Hepatocyte (in vitro differentiated cells): ENCODE measurements at places on chromosomes 13 and 19. TPM values are rescaled to one million over a fixed set of nuclear protein-coding genes. Genes with fewer than 3 reads are reported as not detected.

DNA sequence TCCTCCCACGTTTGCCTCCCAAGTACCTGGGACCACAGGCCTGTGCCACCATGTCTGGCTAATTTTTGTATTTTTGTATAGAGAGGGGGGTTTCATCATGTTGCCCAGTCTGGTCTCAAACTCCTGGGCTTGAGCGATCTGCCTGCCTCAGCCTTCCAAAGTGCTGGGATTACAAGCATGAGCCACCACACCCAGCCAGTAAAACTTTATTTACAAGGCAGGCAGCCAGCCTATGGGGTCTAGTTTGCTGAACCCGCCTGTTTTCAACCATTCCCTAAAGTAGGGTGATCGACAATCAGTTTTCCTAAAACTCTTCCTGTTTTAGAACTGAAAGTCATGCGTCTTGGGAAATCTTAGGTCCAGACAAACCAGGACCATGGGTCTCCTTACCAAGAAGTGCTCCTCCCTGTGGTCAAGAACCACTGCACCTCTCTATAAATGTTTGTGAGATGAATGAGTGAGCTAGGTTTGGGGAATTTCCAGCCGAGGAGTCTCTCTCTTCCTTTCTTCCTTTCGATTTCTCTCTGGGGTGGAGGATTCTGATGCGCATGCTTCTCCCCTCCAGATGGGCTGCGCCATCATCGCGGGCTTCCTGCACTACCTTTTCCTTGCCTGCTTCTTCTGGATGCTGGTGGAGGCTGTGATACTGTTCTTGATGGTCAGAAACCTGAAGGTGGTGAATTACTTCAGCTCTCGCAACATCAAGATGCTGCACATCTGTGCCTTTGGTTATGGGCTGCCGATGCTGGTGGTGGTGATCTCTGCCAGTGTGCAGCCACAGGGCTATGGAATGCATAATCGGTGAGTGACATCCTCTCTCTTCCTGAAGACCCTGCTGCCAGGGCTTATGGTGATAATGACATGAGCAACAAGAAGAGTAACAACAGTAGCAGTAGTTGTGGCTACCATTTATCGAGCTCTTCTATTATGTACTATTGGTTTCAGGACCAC lies 38.7 kb downstream of the ADGRE1 start:
- DNase-seq = no peak
- H3K27ac ChIP-seq = no peak overlapping the region
- no peak overlapping the region for H3K4me3 ChIP-seq
- no peaks in the 10 kb centered on the region for H3K4me1 ChIP-seq
- no peaks in the 10 kb centered on the region for H3K27me3 ChIP-seq

Gene GARIN5A
- total RNA-seq = 2.7 and 5.0 TPM in 2 replicates

Gene FUT6
- total RNA-seq = 0.07 and 0.36 TPM in 2 replicates

GRCh38 chr19:27652796-27653195 lies 1560.2 kb downstream of the UQCRFS1 start:
- no peaks in the 10 kb centered on the region for H3K4me1 ChIP-seq
- no peak overlapping the region for H3K4me3 ChIP-seq
- H3K36me3 ChIP-seq = no peaks in the 10 kb centered on the region
- DNase-seq = no peak

- no peak overlapping the region for H3K27ac ChIP-seq
- DNase-seq = no peak
- H3K36me3 ChIP-seq = no peaks in the 10 kb centered on the region
- no peaks in the 10 kb centered on the region for H3K4me1 ChIP-seq
- H3K4me3 ChIP-seq = no peak overlapping the region
- no peaks in the 10 kb centered on the region for H3K27me3 ChIP-seq
These were observed 112.1 kb downstream of the DLEU7 start for GRCh38 chr13:50731400-50731799.

DNA sequence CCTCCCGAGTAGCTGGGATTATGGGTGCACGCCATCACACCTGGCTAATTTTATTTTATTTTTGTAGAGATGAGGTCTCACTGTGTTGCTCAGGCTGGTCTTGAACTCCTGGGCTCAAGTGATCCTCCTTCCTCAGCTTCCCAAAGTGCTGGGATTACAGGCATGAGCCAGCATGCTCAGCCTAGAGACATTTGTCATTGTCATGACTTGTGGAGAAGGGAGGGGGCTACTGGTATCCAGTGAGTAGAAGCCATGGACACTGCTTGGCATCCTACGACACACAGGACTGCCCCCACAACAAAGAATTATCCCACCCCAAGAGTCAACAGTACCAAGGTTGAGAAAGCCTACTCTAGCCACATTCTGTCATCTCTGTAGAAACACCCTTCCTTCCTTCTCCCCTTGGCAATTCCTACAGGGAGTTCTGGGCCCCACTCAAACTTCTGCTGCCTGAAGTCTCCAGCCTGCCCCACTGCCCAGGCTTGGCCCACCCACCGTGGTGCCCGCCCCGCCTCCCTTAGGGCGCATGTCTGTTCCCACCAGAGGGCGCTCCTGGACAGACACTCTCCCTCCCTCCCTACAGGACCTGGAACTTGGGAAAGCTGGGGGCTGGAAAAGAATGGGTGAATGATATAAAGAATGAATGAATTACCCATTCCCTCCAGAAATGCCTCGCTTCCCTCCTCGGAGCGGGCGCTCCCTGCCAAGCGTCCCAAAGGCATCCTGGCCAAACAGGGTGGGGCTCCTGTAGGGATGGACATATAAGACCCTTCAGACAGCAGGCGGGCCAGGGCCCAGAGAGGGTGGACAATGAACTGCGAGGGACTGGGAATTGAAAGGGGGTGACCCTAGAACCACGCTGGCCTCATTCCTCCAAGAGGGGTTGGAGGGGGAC lies 5.5 kb upstream of the EMP3 start:
- H3K27me3 ChIP-seq = no peaks in the 10 kb centered on the region
- peak; percentile 86 for DNase-seq
- no peak overlapping the region for H3K4me3 ChIP-seq

Gene UBE2L5
- total RNA-seq = not detected in 2 replicates

Gene CAMSAP3
- 15.1 and 22.8 TPM in 2 replicates for total RNA-seq

Gene C19orf18
- total RNA-seq = 0.60 TPM in 1 of 2 replicates, not detected in the other

DNA sequence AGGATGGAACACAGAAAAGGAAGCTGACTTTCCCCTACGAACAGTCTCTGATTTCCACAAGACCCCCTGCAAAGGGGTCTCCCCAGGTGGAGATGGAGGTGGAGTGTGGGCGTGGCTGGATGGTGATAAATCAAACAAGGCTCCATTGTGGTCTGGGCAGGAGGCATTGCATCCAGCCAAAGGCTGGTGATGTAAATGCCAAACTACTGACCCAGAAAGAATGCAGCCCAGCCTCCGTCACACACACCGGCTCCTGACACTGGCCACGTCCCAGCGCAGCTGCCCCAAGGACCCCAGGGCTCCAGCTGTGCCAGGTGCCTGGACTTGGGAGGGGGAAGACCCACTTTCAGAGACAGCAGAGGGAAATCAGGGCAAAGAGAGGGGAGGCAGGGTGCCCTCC lies 6.3 kb downstream of the SLC7A1 start:
- no peak overlapping the region for H3K4me3 ChIP-seq
- DNase-seq = no peak
- H3K4me1 ChIP-seq = no peaks in the 10 kb centered on the region

- no peak for DNase-seq
- H3K27me3 ChIP-seq = no peaks in the 10 kb centered on the region
- no peak overlapping the region for H3K4me3 ChIP-seq
- no peaks in the 10 kb centered on the region for H3K36me3 ChIP-seq
These were observed 91.5 kb upstream of the SLC15A1 start for GRCh38 chr13:98844021-98844420.

GRCh38 chr13:74409551-74409950 lies 275.3 kb upstream of the KLF12 start:
- H3K27ac ChIP-seq = no peak overlapping the region
- no peak for DNase-seq
- no peaks in the 10 kb centered on the region for H3K4me1 ChIP-seq
- H3K36me3 ChIP-seq = no peaks in the 10 kb centered on the region
- H3K4me3 ChIP-seq = no peak overlapping the region

- no peak overlapping the region for H3K27ac ChIP-seq
- no peak overlapping the region for H3K4me3 ChIP-seq
- no peaks in the 10 kb centered on the region for H3K4me1 ChIP-seq
- no peaks in the 10 kb centered on the region for H3K27me3 ChIP-seq
These were observed 1.4 kb upstream of the YJEFN3 start for GRCh38 chr19:19527371-19527656.

Gene PDE4A
- 1.3 and 2.8 TPM in 2 replicates for total RNA-seq

Gene ACP7
- total RNA-seq = 0.16 and 0.23 TPM in 2 replicates

GRCh38 chr19:2234996-2235380 lies 1.1 kb downstream of the PLEKHJ1 start:
- H3K4me1 ChIP-seq = peaks cover 35% of the 10 kb centered on the region
- peak overlapping the region; percentile 82 for H3K4me3 ChIP-seq
- H3K27me3 ChIP-seq = no peaks in the 10 kb centered on the region
- no peak for DNase-seq

- H3K4me1 ChIP-seq = peaks cover 12% of the 10 kb centered on the region
- peak overlapping the region; percentile 8 for H3K27ac ChIP-seq
- no peak for DNase-seq
- no peaks in the 10 kb centered on the region for H3K27me3 ChIP-seq
These were observed 732 bp upstream of the MAP1S start for GRCh38 chr19:17718550-17718946.

Gene CAPN12
- total RNA-seq = 12.5 and 26.6 TPM in 2 replicates

DNA sequence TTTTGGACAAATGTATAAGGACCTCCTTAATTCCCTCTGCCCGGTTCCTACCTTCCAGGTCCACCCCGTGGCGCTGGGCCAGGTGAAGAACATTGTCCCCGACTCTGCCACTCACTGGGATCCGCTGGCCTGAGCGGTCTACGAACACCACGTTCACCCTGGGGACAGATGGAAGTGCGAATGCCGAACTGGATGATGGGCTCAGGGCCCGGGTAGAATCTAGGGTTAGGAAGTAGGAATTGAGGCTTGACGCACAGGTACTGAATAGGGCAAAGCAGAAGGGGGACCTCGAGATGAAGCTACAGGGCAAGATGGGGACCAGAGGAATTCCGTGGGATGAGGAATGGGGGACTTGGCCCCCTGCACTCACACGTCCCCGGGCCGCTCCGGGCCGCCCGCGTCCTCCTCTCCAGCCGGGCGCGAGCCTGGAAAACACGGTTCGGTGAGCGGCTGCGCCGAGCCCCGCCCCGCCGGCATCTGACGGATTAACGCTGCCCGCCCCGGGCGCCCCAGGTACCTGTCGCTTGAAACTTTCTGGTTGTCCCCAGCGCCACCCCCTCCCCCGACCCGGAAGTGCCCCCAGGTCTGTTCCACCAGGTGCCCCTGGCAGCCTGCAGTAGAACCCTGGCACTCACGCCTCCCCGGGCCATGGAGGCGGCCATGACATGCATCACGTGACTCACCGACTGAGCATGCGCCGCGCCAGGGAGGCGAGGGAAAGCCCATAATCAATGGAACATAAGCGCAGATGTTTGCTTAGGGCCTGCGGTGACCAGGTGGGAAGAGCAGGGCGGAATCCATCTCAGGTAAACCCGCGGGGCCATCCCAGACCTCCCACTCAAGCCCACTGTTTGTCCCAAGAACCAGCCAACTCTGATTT lies at the start of gene FDX2:
Gene FDX2, minus strand, starts transcription at position 681 of the 880 bp plus-strand sequence. Its CDS starts 19 bp downstream, at position 662.
- no peaks in the 10 kb centered on the region for H3K27me3 ChIP-seq
- peak within 1 kb of the TSS; percentile 63 for H3K4me3 ChIP-seq
- no peaks in the 10 kb centered on the region for H3K36me3 ChIP-seq

DNA sequence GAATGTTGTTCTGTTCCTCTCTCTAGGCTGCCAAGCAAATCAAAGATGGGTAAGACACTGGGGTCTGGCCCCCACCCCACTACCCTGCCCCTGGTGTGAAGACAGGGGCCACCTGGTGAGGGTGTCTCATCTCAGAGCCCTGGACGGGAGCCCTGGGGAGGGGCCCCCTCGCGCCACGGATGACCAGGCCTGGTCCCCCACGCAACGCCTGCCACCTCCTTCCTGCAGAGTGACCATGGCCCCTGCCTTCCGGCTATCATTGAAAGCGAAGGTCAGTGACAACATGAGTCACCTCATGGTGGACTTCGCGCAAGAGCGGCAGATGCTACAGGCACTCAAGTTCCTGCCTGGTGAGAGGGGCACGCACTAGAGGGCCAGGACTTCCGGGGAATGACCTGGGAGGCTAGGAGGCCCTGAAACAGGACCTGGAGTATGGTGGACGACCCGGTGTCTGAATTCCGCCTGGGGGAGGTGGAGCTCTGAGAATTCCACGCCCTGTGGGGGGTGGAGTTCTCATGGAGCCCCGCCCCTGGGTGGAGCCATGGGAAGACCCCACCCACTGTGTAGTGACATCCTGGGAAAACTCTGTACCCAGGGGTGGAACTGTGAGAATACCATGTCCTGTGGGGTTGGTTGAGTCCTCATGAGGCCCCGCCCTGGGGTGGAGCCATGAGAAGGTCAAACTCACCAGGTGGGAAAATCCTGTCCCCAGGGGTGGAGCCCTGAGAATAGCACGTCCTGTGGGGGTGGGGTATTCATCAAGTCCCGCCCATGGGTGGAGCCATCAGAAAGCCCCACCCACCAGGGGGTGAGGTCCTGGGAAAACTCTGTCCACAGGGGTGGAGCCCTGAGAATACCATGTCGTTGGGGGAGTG lies 6.1 kb downstream of the FSD1 start:
- no peaks in the 10 kb centered on the region for H3K36me3 ChIP-seq
- H3K4me3 ChIP-seq = no peak overlapping the region
- H3K4me1 ChIP-seq = no peaks in the 10 kb centered on the region
- no peak for DNase-seq
- no peaks in the 10 kb centered on the region for H3K27me3 ChIP-seq

Gene GSX1
- total RNA-seq = not detected in 2 replicates

- H3K36me3 ChIP-seq = no peaks in the 10 kb centered on the region
- no peak overlapping the region for H3K4me3 ChIP-seq
- no peak overlapping the region for H3K27ac ChIP-seq
- DNase-seq = peak; percentile 78
- peaks cover 8% of the 10 kb centered on the region for H3K4me1 ChIP-seq
These were observed 8.2 kb downstream of the RASGRP4 start for GRCh38 chr19:38417544-38418506.

Gene GNG7
- total RNA-seq = 1.2 and 1.3 TPM in 2 replicates

DNA sequence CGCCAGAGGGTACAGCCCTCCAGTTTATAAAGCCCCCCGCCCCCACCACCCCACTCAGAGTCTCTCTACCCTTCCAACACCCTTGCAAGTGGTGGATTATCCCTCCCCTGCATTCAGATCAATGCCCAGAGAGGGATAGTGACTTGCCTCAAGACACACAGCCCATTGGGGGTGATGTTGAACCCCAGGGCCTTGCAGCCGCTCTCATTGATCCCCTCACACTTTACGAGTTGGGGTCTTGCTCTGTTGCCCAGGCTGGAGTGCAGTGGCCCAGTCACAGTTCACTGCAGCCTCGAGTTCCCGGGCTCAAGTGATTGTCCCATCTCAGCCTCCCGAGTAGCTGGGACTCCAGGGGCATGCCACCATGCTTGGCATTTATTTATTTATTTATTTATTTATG lies 11.2 kb downstream of the TLE2 start:
- no peaks in the 10 kb centered on the region for H3K27me3 ChIP-seq
- H3K4me1 ChIP-seq = no peaks in the 10 kb centered on the region
- H3K4me3 ChIP-seq = no peak overlapping the region
- DNase-seq = no peak

DNA sequence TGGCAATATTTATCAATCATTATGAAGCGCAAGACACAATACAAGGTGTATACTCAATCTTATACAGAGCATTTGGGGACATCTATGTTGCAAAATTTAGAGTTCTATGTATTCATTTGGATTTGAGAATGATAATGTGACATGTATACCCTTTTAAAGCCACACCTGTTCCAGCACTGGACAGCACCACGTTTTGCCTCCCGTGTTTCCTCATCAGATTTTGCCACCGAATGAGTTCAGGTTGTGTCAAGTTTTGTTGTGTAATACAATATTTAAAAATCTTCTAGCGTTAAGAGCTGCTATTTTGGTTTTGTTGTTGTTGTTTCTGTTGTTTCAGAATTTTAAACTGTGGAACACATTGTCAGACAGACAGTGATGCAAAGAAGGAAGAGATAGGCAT lies 568.3 kb upstream of the GPC6 start:
- H3K27ac ChIP-seq = no peak overlapping the region
- no peaks in the 10 kb centered on the region for H3K27me3 ChIP-seq
- peaks cover 6% of the 10 kb centered on the region for H3K4me1 ChIP-seq
- no peak for DNase-seq
- H3K4me3 ChIP-seq = no peak overlapping the region
